ENCODE measurements at places on chromosomes 7 and 10. TPM values are rescaled to one million over a fixed set of nuclear protein-coding genes. Genes with fewer than 3 reads are reported as not detected.

DNA sequence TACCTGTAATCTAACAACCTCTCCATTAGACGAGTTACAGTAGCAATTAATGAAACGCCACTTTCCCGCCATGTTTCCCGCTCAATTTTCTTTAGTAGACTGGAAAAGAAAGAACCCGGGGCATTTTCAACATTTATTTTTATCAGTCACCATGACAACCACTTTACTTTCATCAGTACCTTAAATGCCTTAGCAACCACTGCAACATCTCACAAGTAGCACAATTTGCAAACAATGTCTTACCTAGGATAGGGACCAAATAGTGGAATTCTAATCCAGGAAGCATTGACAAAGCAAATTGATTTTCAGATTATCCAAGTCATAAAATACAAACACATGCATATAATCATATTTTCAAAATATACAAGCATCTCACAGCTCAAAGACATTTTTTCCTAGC, 221.6 kb upstream of the IMMP2L start:
- no peak for DNase-seq

DNA sequence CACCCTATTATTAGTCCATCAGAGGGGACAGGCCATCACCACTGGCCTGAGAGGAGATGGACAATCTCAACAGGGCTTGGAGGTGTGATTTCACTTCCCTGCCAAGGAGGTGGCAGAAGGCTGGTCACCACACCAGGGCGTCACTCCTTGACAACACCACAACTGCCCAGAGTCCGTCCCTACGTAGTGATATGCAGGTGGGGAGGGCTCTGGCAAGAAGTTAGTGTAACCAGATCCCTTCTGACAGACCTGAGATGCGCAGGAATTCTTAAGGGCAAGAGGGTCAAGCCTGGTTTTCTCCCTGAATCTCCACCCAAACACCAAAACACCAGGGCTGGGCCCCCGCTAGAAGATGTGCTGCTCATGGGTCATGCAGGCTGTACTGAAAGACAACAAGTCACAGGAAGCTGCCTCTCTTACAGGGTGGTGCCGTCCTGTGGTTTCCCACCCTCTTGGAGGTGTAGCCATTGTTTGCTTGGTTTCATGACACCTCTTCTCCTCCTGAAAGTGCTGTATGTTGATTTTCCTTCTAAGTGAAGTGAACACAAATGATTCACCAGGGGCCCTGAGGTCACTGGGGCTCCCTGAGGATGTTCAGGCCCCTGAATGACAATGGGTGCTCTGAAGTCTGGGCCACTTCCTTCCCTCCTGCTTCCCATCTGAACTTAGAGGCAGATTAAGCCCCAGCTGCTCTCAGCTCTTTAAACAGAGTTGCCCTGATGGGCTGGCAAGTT, 27.1 kb downstream of the ATXN7L1 start:
- DNase-seq = peak; percentile 88

Gene ZC3HAV1
- 52.6 TPM for total RNA-seq

DNA sequence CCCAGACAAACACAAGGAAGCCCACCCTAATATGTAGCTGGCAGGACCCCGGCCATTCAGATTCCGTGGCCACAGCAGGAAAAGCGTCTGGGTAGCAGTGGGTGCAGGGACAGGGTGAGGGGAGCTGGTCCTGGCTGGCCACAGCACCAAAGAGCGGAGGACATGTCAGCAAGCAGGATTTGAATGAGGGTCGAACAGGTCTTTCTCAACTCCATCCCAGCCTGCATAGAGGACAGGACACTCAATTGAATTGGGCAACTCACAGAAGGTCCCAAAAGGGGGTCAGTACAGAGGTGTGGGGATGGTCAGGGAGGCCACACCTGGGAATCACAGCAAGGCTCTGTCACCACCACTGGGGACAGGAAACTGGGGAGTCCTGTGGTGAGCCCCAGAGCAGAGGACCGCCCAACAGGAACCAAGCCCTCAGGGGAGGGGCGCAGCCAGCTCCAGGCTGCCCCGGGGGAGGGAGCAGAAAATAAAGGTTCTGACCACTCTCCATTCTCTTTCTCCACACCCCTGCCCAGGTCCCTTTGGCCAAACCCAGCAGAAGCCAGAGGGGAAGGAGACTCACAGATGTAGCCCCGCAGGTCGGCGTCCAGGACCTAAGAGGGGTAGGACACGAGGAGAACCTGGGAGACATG, 108.7 kb upstream of the PPP2R2D start:
- no peak for DNase-seq

Gene FAM25G
- not detected for total RNA-seq

- DNase-seq = peak; percentile 81
Observed at GRCh38 chr10:114925587-114926586, 12.1 kb upstream of the TRUB1 start.

- DNase-seq = no peak
Observed at GRCh38 chr10:30763918-30764317, 134.4 kb upstream of the LYZL2 start.

DNA sequence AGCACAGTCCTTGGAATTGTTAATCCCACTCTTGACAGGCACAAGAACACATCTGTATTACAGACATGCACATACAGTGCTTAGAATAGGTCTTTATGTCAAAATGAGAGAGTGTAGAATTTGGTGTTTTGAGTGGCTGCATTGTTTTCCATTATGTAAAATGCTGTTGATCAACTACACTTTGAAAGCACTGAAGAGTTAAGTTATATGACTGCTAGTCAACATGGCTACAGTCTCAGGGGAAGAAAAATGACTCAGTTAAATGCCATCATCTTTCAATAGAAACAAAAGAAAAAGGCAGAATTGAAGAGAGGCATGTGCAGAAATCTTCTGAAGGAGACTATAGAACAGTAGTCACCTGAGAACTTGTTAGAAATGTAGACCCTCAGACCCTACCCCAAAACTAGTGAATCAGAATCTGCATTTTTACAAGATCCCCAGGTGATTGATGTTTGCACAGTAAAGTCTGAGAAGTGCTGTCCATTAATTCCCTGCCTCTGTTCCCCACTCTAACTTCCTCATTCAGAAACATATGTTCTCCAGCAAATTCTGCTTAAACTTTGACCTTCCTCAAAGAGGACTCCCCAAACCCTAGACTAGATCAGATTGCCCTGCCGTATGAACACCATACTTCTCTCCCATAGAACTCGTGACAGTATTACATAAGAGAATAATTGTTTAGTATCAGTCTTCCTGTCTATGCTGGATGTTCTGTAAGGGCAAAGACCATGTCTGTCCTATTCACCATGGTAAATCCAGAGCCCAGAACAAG, 16.0 kb downstream of the SND1 start:
- no peak for DNase-seq

Gene TRIM73
- total RNA-seq = 0.71 TPM

GRCh38 chr10:11034762-11035161, 17.1 kb downstream of the CELF2 start:
- no peak for DNase-seq

GRCh38 chr10:209357-209756, 74.1 kb downstream of the ZMYND11 start:
- DNase-seq = no peak

DNA sequence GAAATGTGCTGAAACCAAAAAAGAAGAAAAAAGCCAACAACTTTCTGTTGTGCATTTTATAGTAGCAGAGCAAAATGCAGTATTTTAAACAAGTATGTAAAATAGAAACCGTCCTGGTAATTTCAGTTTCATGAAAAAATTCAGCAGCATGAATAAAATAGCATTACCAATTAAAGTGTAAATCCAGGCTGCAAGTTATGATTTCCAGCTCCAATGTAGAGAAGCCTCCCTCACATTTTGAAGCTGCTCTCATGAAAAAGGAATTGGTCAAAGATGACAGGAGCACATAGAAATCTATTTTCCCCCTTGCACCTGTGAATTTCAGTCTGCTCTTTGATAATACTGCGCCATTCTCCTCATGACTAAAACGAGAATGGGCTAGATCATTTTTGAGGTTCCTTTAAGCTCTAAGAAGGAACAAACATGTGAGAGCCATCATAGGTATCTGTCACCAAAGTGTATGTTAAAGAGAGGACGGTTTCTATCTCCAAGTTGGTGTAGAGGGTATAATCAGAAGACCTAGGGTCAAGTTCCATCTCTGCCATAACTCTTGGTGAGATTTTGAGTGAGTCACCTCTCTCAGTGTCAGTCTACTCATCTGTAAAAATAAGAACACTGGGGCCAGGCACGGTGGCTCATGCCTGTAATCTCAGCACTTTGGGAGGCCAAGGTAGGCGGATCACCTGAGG, 107.5 kb downstream of the MTPAP start:
- DNase-seq = no peak

GRCh38 chr7:964401-965231, 10.1 kb upstream of the ADAP1 start:
- DNase-seq = peak; percentile 72

DNA sequence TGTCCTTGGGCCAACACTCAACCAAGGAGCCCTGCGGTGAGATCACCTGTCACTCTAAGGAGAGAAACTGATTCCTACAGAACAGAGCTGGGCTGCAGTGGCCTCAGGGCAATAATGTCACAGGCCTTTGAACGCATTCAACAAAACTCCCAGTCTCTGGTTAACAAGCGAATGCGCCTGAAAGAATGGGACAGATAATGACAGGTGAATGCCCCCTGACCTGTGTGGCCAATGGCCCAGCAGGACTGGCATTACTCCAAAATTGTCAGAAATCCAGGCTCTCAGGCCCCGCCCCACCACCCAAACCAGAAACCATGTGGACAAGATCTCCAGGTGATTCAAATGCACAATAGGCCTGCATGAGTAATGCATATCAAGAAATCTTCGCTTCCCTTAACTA, 277.7 kb upstream of the KLF6 start:
- DNase-seq = no peak

DNA sequence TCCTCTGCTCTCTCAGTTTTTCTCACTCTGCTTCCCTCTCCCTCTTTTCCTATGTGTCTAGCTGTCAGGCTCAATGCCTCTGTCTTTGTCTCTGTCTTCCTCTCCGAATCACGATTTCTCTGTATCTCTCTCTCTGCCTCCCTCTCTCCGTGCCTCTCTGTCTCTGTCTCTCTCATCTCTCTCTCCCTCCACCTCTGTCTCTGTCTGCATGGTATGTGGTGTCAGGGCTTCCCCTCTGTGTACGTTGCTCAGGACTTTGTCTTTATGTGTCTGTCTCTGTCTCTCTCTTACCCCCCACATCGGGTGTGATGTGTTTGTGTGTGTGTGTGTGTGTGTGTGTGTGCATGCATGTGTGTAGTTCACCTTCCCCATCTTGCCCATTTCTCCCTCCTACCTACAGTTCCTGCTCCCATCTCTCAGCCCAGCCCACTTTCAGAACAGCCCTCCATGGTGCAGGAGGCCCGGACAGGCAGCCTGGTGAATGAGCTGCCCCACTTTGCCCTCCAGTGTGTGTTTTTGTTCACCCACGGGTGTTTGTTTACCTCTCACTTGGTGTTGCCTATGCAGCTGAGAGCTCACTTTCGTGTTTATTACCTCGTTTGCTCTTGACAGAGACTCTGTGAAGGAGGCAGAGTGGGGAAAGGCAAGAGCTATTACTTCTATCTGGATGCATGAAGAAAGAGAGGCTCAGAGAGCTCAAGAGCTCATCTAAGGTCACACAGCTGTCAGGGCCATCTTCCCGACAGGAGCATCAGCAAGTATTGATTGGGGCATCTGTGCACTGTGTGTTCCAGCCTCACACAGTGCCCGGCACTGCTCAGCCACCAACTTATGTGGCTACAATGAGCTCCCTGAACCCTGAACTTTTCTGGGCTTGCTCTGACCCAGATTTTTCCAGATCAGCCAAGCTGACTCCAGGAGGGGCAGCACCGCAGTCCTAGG, 163.5 kb upstream of the ZMIZ1 start:
- no peak for DNase-seq

DNA sequence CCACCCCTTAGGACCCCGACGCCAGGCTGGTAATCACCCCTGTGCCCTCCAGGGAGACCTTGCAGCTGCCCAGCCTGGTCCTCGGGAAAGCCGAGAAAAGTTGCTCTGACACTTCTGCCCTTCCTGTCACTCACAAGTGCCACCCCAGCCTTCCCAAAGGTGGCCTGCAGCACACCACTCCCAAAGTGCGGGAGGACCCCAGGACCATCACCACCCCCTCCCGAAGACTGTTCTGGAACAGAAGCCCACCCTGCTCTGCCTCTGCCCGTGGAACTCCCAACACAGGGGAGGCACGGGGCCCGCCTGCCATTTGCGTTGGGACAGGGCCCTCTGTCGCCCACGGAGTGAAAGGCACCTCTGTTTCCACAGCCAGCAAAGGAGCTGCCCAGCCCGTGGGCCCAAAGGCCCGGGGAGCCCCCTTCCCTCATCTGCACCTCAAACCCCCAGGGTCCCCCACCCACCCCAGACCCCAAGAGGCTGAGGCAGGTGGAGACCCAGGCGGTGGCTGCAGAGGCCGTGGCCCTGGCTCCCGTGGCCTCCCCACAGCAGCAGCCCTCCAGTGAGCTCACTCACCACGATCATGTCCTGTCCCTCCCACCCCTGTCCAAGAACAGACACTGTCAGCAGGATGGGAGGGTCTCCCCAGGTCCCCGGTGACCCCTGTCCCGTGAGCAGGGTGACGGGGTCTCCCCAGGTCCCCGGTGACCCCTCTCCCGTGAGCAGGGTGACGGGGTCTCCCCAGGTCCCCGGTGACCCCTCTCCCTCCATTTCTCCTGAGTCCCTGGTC, 47.8 kb upstream of the PPP2R2D start:
- DNase-seq = no peak

Gene TYW1
- 34.5 TPM for total RNA-seq
